ENCODE measurements at places on chromosomes 2 and 18.

DNA sequence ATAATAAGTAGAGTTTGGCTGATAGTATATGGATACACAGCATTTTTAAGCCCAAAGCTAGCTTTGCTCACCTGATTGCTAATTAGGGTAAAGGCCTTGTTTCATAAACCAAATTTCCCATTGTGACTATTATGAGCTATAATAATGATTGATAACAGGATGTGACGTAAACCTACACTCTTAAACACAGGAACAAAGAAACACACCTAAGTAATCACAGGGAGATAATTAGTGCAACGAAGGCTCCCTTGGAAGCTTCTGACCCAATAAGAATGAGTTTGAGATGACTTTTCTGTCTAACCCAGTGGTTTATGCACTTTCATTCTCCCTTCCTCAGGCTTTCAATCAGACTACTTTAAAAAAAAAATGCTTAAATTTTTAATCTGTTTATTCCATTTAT, 683.2 kb downstream of the SATB2 start:
- no peak for DNase-seq

- DNase-seq, result no peak
Observed at GRCh38 chr2:104041351-104041750, 812.6 kb upstream of the POU3F3 start.

GRCh38 chr2:11122380-11122779, 32.9 kb upstream of the SLC66A3 start:
- no peak for DNase-seq

GRCh38 chr18:72867746-72868584, at the start of gene NETO1:
TSS of gene NETO1 (minus strand) at chr18:72867987. CDS start at chr18:72867291, 696 bp downstream.
- no peak for DNase-seq

DNA sequence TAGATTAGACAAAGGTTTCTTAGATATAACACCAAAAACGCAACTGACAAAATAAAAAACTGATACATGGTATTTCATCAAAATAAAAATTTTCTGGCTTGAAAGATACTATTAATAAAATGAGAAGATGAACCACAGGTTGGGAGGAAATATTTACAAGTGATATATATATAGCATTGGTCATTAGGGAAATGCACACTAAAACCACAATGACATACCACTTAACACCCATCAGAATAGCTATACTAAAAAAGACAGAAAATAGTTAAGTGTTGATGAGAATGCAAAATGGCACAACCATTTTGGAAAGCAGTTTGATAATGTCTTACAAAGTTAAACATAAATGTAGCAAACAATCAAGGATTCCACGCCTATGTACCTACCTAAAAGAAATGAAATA, 83.9 kb downstream of the SLC66A3 start:
- no peak for DNase-seq

GRCh38 chr2:161775971-161776370, 151.8 kb downstream of the SLC4A10 start:
- DNase-seq, result no peak

GRCh38 chr2:150788426-150789140, 301.1 kb upstream of the RND3 start:
- no peak for DNase-seq

DNA sequence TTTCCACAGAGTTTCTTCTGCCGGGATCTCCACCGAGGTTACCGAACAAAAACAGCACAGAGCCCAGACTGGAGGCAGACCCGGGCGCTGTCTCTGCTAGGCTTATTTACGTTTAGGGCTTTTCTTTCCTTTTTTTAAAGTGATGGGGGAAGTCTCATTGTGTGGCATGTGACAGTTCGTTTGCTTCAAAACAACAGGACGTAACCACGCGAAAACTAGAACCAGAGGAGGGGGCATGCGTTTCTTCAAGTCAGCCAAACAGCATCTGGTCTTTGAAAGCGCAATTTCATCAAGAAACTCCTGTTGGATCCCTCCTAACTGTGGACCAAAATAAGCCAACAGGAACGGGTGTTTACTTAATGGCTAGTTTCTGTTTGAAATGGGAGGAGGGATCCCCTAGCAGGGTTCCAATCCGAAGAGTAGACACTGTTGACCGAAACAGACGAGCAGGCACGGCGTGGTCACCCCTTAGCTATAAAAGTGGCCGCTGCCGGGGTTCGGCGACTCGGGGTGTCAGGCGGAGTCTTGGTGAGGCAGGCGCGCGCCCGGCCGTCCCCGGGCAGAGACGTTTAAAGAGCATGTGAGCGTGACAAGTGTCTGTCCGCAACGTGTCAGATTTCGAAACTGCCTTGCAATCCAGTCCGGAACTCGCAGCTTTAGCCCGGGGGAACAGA, 997 bp upstream of the TGIF1 start:
- peak; percentile 62 for DNase-seq

DNA sequence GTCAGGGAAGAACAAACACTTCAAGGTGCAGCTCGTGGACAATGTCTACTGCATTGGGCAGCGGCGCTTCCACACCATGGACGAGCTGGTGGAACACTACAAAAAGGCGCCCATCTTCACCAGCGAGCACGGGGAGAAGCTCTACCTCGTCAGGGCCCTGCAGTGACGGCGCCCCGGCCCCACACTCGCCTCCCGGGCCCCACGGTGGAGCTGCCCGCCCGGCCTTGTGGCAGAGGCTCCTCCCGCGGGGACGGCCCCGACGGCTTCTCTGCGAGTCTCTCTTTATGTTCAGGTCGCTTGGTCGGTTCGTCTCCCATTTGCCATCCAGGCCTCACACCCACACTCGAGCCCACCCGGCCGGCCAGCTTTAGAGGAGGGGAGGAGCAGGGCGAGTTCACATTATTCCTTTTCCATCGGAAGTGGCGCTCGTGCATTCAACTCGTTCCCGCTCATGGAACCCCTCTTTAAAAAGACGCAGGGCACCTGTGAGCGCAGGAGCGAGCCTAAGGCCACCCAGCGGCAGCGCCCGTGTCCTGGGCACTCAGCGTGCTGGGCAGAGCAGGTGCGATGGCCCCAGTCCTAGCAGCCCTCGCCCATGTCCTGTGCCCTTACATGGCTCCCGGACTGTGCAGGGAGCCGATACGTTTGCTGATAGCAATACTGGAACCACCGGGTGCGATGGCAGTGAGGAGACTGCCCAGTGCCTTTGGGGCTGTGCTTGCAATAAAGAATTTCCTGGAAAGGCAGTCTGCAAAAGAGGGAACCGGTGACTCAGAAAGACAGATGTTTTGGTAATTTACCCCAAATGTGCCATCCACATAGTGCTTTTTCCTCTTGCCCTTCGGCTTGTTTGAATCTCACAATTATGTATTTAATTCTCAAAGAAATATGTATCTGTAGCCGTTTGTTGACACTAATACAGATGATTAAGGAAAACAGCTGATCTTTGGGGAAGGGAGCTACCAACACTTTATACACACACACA, 148.6 kb downstream of the NCK2 start:
- DNase-seq, result no peak

DNA sequence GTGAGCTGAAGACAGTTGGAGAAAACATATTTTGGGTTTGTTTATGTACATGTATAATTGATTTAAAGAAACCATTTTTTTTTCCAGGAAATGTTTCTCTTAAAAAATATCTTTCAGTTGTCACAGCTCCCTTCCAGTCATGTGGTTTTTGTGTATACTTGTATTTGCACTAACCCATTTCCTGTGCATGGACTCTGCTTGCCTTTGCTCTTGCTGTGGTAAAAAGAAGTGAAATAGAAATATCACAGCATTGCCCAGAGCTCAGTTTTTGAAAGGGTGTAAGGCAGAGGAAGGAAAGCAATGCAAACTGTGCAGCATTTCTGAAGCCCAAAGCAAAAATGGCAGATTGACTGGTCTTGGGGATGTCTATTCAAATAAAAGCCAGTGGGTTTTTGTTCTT, 10.4 kb upstream of the DOCK10 start:
- DNase-seq, result no peak

GRCh38 chr2:215567504-215567903, 131.6 kb upstream of the FN1 start:
- DNase-seq, result no peak

DNA sequence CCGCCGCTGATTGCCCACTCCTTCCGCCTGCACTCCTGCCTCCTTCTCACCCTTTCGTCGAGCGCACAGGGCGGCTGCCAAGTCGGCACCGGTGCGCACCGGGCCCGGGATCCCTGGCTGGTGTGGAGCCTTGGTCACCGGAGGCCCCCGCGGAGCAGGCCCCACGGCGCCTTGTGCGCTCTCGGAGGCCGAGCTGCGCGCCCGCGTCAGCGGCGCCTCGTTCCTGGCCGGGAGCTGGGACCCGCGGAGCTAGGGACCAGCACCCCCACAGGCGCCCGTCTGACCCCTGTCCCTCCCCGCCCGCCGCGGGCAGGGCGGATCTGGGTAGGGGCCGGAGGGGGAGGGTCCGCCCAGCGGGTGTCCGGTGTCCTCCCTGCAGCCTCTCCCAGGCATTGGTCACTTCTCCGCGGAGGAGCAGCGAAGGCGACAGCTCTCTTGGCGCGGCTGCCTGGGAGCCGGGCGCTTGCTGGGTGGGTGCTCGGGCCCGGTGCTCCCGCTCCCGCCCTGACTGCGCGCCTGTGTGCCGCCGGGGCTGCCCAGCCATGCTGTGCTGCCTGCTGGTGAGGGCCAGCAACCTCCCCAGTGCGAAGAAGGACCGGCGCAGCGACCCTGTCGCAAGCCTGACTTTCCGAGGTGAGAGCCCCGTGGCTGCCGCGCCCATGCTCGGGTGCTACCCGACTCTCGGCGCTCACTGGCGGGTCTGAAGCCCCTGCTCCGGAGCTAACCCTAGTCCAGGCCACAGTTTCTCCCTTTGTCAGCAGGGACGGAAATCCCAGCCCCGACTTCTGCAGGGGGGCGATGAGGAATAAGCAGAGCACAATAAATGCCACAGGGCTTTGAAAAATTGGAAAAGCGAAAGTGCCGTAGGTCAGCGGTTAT, 13.2 kb downstream of the DYSF start:
- DNase-seq, result no peak

- no peak for DNase-seq
Observed at GRCh38 chr2:65537651-65538385, 105.4 kb upstream of the SPRED2 start.

- no peak for DNase-seq
Observed at GRCh38 chr2:232296776-232297525, 81.6 kb upstream of the ALPP start.

- DNase-seq, result no peak
Observed at GRCh38 chr2:23429036-23429435, 44.1 kb downstream of the KLHL29 start.

- no peak for DNase-seq
Observed at GRCh38 chr2:237618449-237618848, 8.9 kb upstream of the LRRFIP1 start.

DNA sequence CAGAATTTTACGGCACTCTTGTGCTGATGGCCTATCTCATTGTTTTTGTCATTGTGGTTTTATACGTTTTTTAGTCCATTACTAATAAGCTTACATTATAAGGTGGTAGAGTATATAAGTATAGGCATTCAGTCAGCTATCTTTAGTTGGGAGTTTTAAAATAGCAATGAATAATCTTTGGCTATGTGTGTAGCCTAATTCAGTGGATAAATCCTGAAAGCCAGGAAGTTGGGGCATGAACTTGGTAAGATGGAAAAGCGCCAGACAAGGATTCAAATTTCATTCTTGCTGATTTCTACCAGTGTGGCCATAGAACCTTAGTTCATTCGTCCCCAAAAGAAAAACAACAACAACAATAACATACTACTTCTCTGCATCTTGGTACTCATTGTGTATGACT, 31.2 kb downstream of the EPC2 start:
- DNase-seq, result no peak

DNA sequence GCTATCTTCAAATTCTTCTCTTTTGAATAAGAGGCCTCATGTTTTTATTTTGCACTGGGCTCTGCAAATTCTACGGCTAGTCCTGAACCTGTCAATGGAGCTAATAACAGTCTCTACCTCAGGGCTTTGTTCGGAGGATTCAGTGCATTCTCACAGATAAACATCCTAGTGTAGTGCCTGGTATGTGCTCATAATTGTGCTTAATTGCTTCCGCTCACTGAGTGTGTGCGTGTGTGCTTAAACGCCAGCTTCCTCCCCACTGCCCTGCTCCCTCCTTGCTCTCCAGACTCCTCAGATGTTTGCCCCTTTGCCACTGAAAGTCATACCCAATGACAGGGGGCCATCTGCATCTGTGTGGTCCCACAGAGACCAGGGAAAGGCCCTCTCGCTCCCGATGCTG, 6.7 kb downstream of the GYPC start:
- DNase-seq, result no peak

DNA sequence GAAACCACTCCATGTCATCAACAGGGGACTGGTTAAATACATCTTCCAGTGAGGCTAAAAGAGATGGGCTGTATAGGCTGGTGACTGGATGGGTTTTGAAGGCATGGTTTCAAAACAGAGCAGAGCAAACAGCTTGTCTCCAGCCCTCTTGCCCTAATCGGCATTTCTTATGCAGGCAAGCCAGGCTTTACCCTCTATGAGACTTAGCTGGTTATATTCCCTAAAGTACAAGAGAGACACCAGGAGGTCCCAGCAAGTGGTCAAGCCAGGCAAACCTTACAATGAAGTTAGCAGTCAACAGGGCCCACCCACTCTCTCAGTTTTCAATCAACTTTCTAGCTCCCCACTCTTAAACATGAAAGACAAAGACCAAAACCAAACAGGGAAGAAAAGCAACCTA, 19.0 kb downstream of the OSBPL1A start:
- DNase-seq, result no peak

DNA sequence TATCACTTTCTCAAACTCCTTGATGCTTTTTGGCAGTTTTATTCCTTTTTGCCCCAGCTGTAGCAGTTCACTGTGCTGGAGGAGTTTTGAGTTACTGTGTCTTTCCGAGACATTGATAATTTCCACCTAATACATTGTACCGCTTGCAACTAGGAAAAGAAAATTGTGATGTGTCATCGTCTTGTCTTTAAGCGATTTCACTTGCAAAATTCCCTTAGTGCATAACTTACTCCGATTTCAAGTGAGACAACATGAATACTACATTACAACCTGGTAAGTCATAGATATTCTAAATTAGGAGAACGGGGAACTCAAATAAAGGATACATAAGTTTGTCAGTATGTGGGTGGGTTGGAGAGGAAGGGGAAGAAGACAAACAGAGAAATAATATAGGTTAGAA, 340.5 kb upstream of the KYNU start:
- DNase-seq, result no peak

- DNase-seq, result no peak
Observed at GRCh38 chr18:21868770-21869169, 128.2 kb downstream of the MIB1 start.

DNA sequence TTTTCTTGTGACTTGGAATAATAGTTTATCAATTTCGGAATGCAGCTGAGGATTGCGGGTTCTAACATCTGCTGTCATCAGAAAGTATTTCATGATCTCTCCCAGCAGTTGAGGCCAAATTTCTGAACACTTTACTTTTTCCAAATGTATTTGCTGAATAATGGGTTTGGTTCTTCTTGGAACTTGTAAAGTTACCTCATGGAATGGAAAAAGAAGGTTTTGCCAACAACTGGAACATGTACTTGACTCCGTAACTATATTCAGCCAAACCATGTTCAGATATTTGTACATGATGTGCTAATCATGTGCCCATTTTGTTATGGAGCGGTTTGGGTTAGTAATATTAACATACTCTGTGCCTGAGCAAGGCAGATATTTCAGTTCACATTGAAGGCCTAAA, 119.6 kb downstream of the LCLAT1 start:
- no peak for DNase-seq

Measured in HS-27A (cell line).